ENCODE measurements at places on chromosomes 7 and 10.

DNA sequence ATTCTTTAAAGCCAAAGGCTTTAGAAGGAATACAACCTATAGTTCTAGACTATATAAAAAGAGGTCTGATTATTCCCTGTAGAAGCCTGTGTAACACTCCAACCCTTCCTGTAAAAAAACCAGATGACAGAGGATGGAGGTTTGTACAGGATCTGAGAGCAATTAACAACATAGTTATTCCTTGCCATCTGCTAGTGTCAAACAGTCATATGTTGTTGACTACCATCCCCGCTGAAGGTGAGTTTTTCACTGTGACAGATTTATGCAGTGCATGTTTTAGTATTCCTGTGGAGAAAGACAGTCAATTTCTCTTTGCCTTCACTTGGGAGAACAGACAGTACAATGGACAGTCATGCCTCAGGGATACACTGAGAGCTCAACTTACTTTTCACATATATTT is 19.0 kb upstream of the SLC26A4 start:
- DNase-seq, result no peak

DNA sequence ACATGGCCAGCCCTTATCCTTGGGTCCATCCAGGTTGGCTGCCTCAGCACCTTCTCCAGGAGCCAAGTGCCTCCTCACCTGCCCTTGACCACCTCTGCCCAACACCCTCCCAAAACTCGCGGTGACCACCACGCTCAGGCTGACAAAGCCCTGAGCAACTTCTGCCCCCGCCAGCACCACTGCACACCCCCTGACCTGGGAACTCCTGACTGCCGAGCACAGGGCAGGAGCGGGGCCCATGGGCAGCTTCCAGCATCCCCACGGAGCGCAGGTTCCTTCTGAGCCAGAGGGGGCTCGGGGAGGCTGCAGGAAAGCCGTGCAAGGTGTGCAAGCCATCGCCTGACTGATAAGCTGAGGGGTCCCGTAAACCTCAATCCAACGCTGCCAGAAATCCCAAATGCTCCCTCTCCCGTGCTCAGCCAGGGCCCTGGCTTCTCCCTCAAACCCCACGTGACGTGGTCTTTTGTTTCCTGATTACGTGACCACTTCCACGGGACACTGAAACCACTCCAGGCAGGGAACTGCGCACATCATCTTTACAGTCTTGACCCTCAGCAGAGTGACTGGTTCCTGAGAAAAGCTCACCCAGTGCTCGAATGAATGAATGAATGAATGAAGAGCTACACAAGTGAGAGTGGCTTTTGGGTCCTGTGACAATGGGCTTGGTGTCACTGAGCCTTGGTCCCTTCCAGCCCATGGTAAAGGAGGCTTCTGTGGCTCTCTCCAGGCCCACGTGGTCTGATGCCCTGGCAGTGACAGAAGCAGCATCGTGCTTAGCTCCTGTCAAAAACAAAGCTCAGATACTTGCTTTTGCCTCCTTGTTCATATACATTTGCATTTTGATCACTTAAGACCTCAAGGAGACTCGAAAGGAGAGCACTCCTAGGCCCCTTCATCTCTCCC is 249.8 kb upstream of the PPP2R2D start:
- no peak for DNase-seq

- DNase-seq, result no peak
Observed at GRCh38 chr10:27225011-27225590, 15.5 kb downstream of the ACBD5 start.

GRCh38 chr7:41051535-41051934 is 651.4 kb downstream of the INHBA start:
- DNase-seq, result no peak
